ENCODE measurements at places on chromosomes 3 and 15.

- DNase-seq, result no peak
Measured at GRCh38 chr3:61627768-61628185, 66.4 kb downstream of the PTPRG start.

DNA sequence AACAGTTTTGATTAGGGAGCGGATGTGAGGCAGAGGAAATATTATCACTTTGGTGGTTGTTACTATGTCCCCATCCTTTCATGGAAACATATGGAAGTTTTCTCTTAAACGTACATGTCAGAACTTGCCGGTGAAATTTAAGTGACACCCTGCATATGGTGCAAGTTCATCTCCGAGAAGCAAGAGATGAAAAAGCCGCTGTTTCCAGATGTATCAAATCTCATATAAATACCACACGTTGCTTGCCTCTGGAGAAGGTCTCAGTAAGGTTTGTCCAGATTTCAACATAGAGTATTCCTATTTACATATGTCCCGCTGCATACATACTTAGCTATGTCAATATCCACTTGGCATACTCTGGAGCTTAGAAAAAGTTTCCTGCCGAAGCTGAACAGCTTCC is 172.2 kb upstream of the ICE2 start:
- DNase-seq, result no peak

DNA sequence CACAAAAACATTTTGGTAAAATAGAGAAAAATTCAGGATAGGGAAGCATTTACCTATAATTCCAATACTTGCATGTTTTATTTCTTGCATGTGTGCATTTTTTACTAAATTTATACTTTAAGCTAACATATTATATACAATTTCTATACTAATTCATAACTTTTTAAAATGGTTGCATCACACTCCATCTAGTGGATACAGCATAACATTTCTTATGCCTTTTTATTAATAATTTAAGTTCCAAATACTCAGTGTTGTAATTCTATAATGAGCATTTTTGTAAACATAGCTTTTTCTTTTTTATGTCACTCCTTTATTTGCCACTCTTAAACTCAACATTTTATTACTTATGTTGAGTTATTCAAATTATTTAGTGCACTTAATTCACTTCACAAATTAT is 477.7 kb downstream of the ZBBX start:
- DNase-seq, result no peak

- DNase-seq, result no peak
Measured at GRCh38 chr3:127413871-127414270, 126.0 kb upstream of the PRR20G start.

DNA sequence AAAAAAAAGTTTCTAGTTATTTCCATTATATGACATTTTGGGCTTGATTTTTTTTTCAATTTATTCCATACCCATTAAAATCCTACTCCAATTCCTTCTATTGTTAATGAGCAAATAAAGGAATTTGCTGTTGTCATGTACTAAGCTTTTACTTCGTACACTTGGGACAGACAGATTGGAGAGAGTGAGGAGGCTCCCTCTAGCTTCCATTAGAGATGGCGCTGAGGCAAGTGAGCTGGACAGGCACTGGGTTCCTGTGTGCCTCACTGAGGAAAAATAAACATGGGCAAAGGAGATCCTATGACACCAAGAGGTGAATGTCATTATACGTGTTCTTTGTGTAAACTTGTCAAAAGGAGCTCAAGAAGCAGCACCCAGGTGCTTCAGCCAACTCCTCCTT is 441.1 kb upstream of the MDFIC2 start:
- DNase-seq, result no peak

DNA sequence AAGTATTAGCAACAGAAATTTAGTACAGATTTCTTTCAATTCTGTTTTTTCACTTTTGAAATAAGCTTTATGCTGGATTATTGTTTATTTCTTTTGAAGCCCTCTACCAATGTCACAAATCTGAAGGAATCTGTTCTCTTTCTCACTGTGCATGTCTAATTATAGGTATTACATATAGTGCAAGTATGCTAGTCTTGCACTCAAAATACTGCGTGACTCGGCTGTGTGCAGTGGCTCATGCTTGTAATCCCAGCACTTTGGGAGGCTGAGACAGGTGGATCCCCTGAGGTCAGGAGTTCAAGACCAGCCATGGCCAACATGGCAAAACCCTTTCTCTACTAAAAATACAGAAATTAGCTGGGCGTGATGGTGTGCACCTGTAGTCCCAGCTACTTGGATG is 95.8 kb upstream of the PLAAT1 start:
- DNase-seq, result no peak

GRCh38 chr3:176798680-176799079 is 398.6 kb downstream of the TBL1XR1 start:
- DNase-seq, result no peak

- peak; percentile 13 for DNase-seq
Measured at GRCh38 chr3:71582036-71582611, 1.4 kb downstream of the FOXP1 start.

DNA sequence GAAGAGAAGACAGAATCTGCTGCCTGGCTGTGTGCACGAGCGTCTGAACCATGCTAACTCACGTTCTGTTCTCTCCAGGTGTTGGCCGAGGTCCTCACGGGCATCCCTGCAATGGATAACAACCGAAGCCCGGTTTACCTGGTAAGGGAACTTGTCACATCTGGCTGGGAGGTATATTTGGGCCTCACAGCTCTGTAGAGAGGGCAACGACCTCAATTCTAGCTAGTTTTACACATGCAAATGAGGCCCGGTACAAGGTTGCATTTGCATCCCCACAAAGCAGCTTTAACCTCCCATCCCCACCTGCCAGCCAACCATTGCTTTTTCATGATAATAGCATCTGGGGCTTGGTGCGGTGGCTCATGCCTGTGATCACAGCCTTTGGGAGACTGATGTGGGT is 22.0 kb upstream of the TATDN2 start:
- DNase-seq, result no peak

DNA sequence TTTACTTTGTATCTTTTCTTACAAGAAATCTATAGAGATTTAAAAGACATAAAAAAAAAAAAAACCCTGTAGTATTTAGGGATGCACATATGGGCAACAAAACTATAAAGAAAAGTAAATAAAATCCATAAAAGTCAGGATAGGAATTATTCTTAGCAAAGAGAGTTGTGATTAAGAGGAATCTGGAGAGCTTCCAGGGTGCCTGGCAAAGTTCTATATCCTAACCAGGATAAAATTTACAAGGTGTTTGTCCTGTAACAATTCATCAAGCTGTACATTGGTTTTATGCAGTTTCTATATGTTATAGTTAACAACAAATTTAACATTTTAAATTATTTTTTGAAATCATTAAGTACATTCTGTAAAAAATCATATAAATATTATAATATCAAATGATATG is 7.9 kb downstream of the SECISBP2L start:
- DNase-seq, result no peak

DNA sequence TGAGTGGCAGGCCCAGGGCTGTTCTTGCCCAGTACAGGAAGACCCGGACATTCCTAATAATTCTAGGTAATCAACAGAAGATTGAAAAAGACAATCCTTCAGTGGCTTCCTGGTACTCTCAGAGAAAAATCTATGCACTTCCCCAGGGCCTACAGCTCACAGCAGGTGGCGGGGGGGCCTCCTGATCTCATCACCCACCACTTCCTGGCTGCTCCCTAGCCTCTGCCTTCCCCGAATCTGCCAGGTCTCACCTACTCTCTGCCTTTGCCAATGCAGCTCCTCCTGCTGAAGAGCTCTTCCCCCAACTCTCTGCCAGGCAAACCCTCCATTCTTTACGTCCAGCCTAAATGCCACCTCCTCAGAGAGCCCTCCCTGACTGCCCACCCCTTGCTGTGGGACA is 37.5 kb downstream of the EHD4 start:
- DNase-seq, result peak; percentile 73

- DNase-seq, result no peak
Measured at GRCh38 chr15:43360821-43361220, 10.0 kb downstream of the ZSCAN29 start.

- no peak for DNase-seq
Measured at GRCh38 chr3:68090571-68090970, 436.2 kb upstream of the SUCLG2 start.

All from T-helper 9 cell (primary cell).